ENCODE measurements at places on chromosomes 12 and 14.

DNA sequence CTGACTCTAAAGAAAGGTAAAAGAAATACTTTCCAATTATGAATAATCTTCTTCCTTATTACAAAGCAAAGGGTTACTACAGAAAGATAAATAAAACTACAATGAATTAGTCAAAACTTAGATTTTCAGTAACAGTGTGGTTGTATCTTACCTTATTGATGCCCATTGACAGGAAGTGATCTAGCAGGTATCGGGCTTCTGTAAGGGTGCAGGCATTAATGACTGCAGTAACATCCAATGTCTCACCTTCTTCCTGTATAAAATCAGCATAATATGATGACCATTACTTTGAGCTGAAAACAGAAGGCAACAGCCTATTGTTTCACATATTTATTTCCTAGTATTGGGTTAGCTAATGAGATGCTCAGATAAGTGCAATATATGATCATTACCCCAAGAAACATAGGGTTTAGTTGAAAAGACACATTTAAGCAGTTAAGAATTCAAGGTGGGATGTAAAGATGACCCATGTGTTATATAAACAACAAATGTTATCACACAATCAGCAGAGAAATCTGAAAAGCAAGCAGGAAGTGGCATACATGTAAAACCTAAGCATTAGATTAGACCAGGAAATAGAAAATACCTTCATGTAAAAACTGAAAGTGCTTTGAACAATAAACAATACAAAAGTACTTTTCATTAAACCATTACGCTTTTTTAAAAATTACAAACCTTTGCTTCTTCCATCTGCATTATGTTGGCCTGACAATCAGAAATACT lies 111.2 kb downstream of the KIF21A start:
- DNase-seq = no peak

- DNase-seq = no peak
These were observed 52.6 kb upstream of the CISTR start for GRCh38 chr12:53804429-53804828.

GRCh38 chr14:89348722-89349121 lies 68.3 kb downstream of the FOXN3 start:
- DNase-seq = peak; percentile 27

DNA sequence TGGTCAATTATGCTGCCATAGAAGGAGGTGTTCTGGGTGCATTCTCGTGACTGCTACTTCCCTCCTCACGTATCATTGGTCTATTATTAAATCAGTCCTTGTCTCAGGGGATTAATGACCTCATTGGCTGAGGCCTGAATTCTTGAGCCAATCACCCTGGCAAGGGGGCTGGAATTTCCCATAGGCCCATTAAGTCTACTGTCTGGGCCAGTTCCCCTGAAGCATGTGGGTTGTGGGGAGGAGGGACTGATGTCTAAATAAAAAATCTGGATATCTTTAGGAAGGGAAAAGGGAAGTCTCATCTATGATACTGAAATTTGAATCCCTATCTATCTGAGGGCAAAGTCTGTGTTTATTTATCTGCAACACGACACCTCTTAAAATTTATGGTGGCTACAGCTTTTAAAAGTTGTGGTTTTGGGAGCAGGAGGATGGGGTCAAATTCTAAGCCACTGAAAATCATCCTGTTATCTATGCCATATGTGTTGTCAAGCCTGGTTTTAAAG lies 71.9 kb downstream of the DYRK2 start:
- DNase-seq = peak; percentile 93

DNA sequence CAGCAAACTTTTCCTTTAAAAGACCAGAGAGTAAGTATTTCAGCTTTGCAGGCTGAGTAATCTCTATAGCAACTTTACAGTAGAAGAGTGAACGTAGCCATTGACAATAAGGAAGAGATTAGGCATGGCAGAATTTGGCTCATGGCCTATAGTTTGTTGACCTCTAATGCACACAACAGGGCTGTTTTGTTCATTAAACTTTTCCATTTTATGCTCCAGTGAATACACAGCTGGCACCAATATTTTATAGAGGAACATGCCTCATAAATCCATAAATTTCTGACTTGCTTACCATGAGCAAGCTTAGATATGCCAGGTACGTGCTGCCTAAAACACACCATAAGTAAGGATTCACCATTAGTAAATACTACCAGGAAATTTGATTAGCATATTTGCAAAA lies 609.0 kb upstream of the STXBP6 start:
- no peak for DNase-seq

DNA sequence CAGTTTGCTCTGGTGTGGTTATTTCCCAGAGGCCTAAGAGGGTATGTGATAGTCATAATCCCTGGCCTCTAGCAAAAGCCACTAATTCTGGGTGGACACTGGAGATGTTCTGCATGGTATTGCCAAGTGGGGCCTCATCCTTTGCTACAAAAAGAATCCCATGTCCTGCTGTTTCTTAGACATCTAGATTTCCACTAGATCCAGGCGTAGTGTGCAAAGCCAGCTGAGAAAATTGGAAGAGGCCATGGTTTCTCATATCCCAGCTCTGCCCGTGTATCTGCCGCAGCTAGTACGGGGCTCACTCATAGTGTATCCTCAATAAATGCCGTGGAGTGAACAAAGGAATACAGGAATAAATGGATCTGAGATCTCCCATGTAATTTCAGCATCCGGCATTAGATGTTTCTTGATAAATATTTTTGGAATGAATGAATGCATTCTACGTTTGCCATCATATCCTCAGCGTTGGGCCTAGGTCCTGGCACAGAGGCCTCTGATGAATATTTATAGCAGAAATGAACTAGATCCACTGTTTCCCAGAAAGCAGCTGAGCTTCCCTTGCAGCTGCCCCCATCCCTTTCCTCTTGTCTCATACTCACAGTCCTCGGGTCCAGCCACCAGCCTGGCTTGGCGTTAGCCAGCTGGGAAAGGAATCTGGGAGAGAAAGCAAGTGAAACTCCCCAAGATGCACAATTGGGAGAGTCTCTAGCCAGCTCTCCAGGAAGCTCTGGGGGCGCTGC lies 76.3 kb upstream of the NOS1 start:
- no peak for DNase-seq

DNA sequence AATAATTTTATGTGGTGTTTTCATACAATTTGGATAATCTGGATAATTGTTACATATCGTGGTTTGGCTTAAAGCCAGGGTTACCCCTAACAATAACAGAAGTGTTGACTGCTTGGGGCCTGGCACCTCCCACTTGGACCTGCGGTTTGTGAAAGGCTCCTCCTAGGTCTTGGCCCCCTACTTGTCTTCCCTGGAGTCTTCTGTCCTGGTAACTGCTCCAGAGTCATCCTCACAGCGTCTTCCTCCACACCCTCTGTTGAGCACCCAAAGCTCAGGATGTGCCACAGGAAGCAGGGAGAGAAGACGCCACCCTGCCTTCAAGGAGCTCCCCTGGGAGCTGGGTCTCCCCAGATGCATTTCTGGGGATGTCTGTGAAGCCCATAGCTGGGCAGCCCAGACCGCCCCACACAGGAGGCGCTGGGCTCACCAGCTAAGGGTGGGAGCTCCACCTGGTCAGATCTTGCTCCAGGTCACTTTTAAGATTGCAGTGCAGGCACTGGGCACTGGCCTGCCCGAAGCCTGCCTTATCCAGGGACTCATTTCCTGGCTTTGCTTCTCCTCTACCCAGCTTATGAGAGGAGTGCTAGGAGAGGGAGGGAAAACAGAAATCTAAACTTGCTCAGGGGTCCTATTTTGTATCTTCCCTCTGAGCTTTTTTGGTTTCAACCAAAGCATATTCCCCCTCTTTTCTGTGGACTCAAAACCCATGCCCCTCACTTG lies 98.2 kb downstream of the ZFP36L1 start:
- no peak for DNase-seq

DNA sequence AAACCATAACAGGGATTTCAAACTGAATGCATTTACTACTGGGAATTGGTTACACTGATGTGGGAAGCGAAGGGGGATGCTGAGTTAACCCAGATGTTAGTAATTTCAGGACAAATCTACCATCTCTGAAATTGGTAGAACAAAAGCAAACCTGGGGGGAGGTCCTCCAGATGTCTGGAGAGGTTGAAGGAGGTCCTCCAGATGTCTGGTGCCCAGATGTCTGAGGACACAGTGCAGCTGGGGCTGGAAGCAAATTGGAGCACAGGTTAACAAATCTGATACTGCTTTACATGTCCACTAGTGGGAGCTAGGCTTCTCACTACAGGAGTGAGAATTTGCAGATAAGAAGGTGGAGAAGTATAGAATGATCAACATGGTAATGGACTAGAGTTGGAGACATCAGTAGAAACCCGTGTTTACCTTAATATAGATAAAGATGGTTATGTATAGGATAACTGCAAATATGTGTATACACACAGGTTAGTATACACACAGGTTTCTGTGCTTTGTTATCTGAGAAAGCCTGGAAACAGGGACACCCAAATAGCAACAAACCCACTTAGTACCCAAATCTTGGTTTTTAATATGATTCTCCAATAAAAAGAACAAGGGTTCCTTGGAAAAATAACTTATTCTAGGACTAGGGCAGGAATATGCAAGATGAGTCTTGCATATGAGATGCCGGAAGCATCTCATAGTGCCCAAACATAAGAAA lies 162.5 kb downstream of the C12orf50 start:
- peak; percentile 38 for DNase-seq

- peak; percentile 77 for DNase-seq
These were observed 54.3 kb upstream of the PPP2R5C start for GRCh38 chr14:101707068-101707842.

DNA sequence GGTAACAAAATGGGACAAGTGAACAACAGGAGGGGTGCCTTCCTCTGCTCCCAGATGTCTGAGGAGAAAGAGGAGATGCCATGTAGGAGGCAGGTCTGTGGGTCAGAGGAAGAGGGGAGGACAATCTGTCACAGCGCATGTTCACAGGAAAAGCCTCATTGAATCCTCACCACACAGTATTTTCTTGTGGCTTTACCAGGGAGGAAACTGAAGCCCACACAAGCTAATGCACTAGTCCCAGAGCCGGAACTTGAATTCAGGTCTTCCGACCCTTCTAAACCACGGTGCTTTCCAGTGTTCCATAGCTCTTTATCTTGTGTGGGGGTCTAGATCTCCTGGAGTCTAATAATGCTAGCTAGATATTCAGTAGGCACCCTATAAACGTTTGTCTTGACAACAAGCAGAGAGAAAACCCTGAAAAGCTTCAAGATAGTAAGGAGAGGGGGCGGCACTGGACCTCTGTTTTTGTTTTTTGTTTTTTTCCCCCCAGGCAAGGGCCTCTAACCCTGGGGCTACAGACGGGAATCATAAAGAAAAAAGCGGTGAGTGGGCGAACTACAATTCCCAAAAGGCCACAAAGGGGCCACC lies 371 bp upstream of the SHMT2 start:
- no peak for DNase-seq

DNA sequence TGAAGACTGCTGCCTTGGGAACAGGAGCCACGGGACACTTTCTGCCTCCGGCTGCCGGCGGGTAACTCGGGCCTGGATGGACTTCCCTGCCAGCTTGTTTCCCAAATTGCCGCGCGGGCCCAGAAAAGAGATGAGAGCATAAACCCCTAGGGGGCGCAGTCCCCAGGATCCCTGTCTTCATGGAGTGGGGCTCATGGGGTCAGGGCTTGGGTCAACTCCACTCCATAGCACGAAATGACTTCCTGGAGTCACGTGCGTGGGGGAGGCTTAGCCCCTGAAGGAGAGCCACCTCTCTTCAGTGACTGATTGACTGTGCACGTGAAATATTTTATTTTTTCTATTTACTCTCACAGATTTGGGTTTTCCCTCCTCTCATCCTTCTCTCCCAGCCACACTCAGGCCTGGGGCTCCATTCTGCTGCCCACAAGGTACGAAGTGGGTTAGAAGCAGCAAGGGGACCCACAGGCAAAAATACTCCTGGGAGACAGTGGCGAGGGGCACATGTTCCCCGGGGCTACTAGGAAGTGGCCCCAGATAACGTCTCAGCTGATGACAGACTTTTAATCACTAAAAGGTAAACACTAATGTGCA lies 10.0 kb downstream of the PGF start:
- DNase-seq = peak; percentile 37

- peak; percentile 80 for DNase-seq
These were observed 36.8 kb downstream of the EAPP start for GRCh38 chr14:34502545-34503225.

DNA sequence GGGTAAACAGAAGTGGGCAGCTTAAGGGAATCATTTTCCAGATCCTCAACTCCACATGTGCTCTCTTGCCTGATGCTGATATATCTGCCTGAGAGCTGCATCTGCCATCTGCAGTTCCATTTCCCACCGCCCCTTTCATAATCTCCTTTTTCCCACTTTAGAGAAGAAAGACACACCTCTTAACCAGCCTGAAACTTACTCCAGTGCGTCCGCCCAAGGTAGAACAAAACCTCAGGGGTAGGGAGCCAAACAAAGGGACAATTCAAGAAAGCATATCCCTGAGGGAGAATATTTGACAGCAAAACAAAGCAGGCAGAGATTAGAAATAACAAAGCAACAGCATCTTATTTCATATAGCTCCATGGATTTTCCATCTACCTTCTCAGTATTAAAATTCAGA lies 4.3 kb downstream of the MDM1 start:
- no peak for DNase-seq

DNA sequence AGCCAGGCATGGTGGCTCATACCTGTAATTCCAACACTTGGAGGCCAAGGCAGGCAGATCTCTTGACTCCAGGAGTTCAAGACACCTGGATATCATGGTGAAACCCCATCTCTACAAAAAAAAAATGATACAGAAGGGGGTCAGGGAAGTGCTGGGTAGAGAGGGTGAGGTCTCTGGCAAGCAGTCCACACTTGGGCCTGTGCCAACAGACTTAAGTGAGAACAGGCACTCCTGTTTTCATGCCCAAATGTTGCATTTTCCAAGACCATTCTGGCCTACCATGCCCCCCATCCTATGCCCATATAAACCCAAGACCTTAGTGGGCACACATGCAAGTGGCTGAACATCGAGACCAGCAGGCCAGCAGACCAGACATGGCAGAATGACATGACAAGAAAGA lies 16.0 kb upstream of the CMAS start:
- DNase-seq = no peak

DNA sequence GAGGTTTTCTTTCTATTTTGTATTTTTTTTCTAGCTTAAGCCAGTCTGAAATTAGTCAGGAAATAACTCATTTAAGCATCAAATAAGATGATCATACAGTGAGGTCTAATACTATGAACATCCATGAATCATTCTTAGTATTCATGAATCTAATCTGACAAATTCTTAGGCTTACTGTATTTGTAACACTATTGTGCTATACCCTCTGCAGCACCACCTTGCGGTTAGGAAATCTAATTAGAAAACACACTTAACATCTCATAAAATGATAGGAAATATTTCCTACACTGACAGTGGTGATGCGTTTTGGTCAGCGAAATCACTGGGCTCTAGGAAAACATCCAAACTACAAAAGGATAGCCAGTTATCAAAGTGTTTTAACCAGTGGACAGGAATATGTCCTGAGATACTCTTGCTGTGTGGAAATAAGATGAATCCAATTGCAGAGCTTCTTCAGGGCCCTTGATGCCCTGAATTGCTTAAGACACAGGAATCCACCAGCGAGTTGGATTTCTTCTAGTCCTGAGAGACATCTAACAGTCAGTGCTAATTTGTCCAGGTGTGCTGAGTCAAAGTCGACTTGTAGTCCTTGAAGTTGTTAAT lies 109.3 kb upstream of the MYF6 start:
- peak; percentile 80 for DNase-seq
